ENCODE measurements at places on chromosomes 11 and 22.

DNA sequence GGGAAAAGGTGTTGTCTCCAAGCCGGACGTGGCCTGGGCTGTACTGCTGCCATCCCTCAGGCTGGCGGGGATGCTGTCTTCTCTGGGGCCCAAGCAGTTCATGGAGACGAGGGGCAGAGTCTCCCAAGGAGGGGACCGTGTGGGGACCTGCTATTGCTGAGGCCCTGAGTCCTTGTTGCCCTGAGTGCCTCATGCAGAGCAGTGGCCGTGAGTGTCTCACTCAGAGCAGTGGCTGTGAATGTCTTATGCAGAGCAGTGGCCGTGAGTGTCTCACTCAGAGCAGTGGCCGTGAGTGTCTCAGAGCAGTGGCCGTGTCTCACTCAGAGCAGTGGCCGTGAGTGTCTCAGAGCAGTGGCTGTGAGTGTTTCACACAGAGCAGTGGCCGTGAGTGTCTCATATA is 54.7 kb downstream of the GRAMD4 start:
- DNase-seq: no peak

DNA sequence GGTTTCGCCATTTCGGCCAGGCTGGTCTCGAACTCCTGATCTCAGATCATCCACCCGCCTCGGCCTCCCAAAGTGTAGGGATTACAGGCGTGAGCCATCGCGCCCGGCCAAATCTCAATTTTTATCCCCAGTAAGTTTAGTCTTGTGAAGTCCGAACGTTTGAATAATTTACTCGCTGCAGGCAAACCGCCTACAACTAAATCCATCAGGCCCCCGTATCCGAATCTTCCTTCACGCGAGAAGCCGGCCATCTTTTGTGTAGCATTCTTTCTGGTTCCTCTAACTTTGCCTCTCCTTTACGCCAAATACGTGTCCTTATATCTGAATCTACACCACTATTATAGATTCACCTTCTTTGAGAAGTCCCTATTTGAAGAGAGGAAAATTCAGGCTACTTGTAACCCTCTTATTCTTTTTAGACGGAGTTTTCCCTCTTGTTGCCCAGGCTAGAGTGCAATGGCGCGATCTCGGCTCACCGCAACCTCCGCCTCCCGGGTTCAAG is 581 bp upstream of the EIF3L start:
- DNase-seq: peak; percentile 27

DNA sequence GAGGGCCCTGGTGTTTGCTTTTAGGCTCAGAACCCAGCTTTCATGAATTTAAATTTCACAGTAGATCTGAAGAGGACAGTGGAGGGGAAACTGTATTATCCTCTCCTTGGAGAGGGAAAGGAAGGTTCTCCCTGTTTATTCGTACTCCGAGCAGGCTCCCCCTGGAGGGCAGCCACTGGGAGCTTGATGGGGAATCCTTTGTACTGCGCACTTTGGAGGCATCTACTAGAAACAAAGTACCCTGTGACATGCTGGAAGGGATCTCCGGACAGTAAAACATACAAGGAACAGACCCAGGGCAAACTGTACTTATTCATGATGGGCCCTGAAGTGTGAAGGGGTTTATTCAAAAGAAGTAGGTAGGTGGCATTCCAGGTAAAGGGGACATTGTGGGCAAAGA is 27.2 kb downstream of the NAV2 start:
- DNase-seq: no peak

GRCh38 chr11:2320568-2321310 is 18.9 kb downstream of the TSPAN32 start:
- no peak for DNase-seq

DNA sequence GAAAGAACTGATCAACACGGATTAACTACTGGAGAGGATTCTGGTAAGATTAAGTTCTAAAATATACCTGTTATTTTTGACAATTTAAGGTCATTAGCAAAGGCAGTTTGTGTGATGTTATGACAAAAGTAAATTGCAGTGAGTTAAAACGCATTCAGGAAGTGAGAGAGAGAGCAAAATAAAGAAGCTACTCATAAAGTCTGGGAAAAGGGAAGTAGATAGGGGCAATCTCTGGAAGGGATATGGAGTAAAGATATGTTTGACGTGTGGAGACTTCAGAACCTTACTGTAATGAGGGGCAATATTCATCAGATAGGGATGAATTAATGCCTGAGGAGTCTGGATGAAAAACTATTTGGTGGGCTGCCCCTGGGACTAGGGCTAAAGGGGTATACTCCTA is 16.8 kb downstream of the OR56B4 start:
- no peak for DNase-seq

DNA sequence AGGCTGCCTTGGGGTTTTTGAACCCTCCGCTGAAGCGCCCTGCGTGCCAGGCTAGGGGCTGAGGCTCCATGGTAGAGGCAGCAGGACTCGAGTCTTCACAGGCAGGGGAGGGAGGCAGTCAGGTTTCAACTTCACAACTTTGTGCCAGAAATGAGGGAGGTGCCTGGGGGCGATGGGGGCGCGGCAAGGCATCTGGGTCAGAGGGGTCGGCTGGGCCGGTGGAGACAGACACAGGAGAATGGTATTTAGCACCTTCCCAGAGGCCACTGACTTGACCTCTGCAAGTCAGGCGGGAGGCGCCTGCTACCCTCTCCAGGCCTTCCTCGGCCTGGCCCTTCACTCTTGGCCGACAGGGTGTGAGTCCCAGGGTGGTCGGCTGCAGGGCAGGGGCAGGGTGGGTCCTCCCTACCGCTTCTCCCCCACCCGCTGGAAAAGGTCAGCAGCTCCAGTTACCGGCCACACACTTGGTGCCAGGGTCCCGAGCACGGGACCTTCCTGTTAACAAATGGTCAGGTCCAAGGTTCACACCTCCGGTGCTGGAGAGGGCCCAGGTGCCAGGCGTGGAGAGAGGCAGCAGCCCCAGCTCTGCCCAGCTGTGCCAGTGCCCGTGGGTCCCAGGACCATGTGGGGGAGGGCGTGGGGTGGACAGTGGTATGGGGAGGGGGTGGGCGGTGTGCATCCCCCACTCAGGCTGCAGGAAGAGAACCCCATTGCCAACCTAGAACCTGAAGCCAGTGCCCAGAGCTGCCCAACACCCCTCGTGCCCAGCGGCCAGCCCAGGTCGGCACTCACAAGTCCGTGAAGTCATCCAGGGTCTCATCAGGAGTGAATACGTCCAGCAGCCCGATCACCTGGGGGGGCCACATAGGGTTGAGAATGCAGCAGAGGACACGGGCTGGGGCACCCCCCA is 3.8 kb downstream of the MAPK12 start:
- no peak for DNase-seq

DNA sequence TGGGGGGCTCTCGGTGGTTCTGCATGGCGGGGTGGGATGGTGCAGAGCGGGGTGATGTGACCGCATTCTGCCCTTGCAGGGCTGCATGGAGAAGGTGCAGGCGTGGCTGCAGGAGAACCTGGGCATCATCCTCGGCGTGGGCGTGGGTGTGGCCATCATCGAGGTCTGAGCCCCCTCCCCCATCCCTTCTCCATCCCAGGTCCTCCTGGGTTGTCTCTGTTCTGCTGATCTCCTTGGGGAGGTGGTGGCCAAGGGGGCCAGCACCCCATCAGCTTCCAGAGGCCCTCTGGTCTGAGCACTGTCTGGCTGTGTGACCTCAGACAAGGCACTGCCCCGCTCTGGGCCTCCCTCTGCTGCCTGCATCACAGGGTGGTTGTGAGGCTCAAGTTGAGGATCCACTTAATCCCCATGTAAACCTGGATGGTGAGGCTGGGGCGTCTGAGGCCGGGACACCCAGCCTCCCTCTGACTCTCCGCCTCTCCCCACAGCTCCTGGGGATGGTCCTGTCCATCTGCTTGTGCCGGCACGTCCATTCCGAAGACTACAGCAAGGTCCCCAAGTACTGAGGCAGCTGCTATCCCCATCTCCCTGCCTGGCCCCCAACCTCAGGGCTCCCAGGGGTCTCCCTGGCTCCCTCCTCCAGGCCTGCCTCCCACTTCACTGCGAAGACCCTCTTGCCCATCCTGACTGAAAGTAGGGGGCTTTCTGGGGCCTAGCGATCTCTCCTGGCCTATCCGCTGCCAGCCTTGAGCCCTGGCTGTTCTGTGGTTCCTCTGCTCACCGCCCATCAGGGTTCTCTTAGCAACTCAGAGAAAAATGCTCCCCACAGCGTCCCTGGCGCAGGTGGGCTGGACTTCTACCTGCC is 53.3 kb downstream of the CD82 start:
- DNase-seq: no peak

GRCh38 chr22:19271856-19272535 is 19.5 kb downstream of the CLTCL1 start:
- DNase-seq: no peak

GRCh38 chr11:38582756-38583155 is 1984.7 kb upstream of the RAG2 start:
- no peak for DNase-seq

GRCh38 chr11:71490731-71491390 is 36.2 kb upstream of the KRTAP5-7 start:
- no peak for DNase-seq

- no peak for DNase-seq
Measured at GRCh38 chr11:113173126-113173525, 141.3 kb upstream of the TTC12 start.

GRCh38 chr11:12430351-12430750 is 53.0 kb downstream of the PARVA start:
- DNase-seq: no peak

- DNase-seq: no peak
Measured at GRCh38 chr11:129281471-129282415, 89.6 kb upstream of the ARHGAP32 start.

GRCh38 chr11:80782135-80782885 is 1341.5 kb upstream of the TENM4 start:
- DNase-seq: no peak

GRCh38 chr11:48085688-48086087 is 105.3 kb downstream of the PTPRJ start:
- DNase-seq: no peak

- DNase-seq: no peak
Measured at GRCh38 chr11:85759915-85760314, 51.0 kb downstream of the SYTL2 start.

GRCh38 chr11:69658626-69659450 is 16.3 kb downstream of the LTO1 start:
- DNase-seq: no peak

GRCh38 chr22:21764038-21764804 is 28.6 kb upstream of the YPEL1 start:
- no peak for DNase-seq

GRCh38 chr11:65911682-65912568 is 6.9 kb downstream of the C11orf68 start:
- peak; percentile 89 for DNase-seq

- peak; percentile 20 for DNase-seq
Measured at GRCh38 chr11:63613517-63614135, 607 bp downstream of the PLAAT3 start.

DNA sequence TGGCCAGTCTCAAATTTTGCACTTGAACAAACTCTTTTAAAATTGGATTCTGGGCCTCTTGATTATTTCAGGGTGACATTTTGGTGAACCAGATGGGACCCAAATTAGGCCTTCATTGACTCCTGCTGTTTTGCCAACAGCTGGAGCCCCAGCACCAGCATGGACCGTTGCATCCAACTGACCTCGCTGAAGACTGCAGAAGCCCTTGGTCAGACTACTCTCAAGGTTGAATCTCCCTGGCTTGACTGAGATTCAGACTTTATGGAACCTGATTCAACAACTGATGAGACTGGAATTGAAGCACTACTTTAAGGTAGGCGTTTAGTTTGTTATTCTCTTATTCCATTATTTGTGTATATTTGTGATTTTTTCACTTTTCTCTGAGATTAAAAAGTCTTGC is 41.7 kb downstream of the NARS2 start:
- DNase-seq: no peak

GRCh38 chr22:48805516-48805915 is 1022.2 kb downstream of the BRD1 start:
- no peak for DNase-seq

DNA sequence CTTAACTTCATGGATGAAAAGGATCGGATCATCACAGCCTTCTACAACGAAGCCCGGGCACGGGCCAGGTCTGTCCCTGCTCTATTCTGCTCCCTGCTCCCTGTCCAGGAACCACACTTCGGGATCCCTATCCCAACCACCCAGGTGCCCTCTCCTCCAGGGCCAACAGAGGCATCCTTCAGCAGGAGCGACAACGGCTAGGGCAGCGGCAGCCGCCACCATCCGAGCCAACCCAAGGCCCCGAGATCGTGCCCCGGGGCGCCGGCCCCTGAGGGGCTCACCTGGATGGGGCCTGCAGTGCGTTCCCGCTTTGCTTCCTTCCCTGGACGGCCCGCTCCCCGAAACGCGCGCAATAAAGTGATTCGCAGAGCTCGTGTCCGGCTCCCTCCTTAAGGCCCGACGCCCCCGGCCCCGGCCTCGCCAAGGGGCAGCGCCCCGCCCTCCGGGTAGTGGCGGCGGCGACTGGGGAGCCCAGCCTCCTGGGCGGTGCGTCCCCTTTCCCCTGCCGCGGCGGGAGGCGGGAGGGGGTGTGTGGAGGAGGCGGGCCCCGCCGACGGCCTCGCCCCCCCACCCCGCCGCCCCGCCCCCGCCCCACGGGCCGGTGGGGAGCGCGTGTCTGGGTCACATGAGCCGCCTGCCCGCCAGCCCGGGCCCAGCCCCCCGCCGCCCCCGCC is at the start of gene VEGFB:
Gene VEGFB (plus strand): TSS at position 672 of the 674 bp plus-strand sequence. CDS start 250 bp downstream, outside the sequence.
- peak; percentile 75 for DNase-seq

DNA sequence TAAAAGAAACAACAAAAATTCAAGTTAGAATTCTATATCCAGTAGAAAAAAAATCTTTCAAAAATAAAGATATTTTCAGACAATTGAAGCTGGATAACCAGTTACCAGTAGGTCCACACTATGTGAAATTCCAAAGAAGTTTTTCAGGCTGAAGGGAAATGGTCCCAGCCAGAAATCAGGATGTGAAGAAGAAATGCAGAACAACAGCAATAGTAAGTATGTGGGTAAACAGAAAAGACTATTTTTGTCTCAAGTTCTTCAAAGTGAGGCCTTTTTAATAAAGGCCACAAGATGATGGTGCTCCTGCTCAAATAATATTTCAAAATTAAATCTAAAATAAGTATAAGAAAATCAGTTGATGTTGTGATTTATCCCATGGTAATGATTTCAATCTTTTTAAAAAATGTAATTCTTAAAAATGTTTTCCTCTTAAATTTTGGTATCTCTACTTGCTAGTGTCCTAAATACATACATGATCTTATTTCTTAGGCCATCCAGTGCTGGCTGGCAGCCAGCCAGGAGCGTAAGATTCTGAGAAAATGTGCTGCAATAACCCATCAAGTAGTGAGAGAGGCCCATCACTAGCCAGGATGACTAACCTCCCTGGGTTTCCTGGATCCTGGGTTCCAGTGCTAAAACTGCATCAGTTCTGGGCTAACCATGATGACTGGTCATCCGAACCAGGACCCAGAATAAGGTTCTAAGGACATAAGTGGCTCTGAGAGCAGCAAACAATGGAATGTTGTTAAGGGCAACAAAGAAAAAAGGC is 15.6 kb upstream of the UCP3 start:
- peak; percentile 82 for DNase-seq

GRCh38 chr11:76361776-76362175 is 19.2 kb downstream of the THAP12 start:
- no peak for DNase-seq

- DNase-seq: peak; percentile 41
Measured at GRCh38 chr22:24460418-24461089, 33.2 kb downstream of the ADORA2A start.

Data from umbilical cord (tissue), 2 donors.